ENCODE measurements at places on chromosomes 13 and 19.

DNA sequence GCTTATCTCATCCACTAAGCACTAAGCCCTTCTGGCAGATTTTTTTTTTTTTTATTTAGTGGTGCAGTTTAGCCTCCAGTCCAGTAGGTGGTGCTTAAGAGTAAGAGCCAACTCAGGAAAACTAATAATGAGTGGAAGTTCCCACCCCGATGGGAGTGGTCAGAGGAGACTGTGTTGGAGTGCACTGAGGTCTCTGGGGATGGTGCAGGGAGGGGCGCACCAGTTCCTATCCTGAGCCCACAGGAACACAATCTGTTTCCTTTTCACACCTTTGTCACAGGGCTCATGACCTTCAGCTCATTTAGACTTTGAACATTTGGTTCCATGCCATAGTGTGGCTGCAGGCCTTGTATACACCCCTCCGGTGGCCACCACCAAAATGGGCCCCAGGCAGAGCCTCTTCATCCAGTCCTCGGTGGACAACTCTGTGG lies 367.4 kb downstream of the SPRY2 start:
- no peak for DNase-seq

DNA sequence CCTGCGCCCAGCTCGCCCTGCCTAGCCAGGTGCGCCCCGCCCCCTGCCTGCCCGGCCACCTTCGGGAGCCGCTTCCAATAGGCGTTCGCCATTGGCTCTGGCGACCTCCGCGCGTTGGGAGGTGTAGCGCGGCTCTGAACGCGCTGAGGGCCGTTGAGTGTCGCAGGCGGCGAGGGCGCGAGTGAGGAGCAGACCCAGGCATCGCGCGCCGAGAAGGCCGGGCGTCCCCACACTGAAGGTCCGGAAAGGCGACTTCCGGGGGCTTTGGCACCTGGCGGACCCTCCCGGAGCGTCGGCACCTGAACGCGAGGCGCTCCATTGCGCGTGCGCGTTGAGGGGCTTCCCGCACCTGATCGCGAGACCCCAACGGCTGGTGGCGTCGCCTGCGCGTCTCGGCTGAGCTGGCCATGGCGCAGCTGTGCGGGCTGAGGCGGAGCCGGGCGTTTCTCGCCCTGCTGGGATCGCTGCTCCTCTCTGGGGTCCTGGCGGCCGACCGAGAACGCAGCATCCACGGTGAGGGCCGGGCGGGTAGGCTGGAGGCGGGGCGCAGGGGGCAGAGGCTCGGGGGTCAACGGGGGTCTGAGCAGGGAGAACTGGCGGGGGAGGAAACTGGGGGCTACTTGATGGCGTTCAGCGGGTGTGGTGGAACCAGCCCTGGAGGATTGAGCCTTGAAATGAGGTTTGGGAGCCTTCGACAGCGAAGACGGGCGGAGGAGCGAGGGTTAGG lies at the start of gene SPINT2:
SPINT2 (plus strand) TSS at position 88 of the 727 bp plus-strand sequence; CDS start at position 408, 320 bp downstream.
- DNase-seq, result peak; percentile 37

DNA sequence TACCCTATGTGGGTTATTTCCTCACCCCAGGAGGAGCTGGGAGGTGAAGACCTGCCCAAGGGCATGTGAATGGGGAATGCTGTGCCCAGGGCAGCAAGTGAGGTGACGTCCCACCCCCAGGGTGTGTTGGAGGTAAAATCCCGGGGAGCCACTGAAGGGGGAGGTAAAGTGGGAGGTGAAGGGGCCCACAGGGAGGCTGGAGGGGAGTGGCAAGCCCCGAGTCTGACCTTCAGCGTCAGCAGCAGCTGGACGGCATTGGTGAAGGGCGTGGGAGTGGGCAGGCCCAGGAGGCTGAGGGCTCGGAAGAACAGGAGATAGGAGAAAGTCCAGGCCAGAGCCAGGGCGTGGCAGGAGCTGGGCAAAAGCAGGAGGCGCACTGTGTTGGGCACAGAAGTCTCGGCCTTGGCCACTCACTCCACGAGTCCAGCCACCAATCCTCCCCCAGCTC lies 2.4 kb downstream of the MBOAT7 start:
- DNase-seq, result no peak

DNA sequence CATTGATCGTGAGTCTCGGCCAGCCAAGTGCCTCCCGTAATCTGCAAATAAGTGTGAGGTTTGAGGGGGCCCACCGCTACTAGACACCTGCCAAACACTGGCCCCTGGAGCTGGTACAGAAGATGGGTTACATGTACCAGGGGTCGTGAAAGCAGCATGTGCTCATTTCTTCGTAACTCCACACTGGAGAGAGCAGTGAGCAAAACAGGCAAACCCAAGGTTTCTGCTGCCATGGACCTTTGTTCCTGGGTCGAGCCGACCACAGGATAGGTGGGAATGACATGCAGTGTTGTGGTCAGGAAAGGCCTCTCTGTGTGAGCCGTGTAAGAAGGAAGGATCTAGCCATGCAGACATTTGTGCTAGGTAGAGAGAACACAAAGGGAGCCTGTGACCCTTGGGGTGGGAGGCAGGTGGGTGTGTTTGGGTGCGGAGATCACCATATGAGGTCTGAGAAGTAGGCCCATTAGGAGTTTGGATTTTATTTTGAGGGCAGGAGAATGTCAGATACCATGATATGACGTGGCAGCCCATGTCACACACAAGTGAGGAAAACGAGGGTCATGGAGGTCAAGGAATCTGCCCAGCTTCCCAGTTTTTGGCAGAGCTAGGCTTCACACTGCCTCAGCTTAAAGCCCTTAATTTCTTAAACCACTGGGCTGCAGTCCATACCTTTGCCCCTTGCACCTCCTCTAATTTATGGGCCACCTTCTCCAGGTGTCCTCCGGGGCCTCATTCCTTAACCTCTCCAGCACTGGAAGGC lies 919 bp downstream of the GTF3A start:
- DNase-seq, result no peak

DNA sequence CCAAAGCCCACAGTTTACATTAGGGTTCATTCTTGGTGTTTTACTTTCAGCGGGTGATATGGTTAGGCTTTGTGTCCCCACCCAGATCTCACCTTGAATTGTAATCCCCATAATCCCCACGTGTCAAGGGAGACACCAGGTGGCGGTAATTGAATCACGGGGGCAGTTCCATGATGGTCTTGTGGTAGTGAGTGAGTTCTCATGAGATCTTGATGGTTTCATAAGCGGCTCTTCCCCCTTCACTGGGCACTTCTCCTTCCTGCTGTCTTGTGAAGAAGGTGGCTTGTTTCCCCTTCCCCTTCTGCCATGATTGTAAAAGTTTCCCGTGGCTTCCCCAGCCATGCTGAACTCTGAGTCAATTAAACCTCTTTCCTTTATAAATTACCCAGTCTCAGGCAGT lies 12.0 kb downstream of the FPR2 start:
- DNase-seq, result no peak

- no peak for DNase-seq
Observed at GRCh38 chr13:100808330-100809128, 133.9 kb upstream of the TMTC4 start.

DNA sequence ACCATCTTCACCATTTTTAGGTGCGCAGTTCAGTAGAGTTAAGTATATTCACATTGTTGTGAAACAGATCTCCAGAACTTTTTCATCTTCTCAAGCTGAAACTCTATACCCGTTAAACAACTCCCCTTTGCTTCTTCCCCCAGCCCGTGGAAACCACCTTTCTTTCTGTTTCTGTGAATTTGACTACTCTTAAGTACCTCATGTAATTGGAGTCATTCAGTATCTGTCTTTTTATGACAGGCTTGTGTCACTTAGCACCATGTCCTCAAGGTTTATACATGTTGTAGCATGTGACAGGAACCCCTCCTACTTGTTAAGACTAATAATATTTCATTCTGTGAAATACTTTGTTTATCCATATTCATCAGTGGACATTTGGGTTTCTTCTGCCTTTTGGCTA lies 52.8 kb downstream of the TNFRSF19 start:
- DNase-seq, result no peak

GRCh38 chr19:31258211-31259052 lies 90.8 kb downstream of the TSHZ3 start:
- no peak for DNase-seq

DNA sequence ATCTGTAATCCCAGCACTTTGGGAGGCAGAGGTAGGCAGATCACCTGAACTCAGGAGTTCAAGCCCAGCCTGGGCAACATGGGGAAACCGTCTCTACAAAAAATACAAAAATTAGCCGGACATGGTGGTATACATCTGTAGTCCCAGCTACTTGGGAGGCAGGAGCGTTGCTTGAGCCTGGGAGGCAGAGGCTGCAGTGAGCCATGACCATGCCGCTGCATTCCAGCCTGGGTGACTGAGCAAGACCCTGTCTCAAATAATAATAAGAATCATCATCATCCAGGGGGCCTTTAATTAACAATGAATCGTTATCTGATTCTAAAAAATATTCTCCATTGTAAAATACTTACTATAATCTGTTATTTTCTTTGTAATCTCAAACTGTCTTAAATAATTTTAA lies 283.4 kb downstream of the DACH1 start:
- no peak for DNase-seq

- no peak for DNase-seq
Observed at GRCh38 chr13:23822252-23822824, 66.9 kb downstream of the MIPEP start.

DNA sequence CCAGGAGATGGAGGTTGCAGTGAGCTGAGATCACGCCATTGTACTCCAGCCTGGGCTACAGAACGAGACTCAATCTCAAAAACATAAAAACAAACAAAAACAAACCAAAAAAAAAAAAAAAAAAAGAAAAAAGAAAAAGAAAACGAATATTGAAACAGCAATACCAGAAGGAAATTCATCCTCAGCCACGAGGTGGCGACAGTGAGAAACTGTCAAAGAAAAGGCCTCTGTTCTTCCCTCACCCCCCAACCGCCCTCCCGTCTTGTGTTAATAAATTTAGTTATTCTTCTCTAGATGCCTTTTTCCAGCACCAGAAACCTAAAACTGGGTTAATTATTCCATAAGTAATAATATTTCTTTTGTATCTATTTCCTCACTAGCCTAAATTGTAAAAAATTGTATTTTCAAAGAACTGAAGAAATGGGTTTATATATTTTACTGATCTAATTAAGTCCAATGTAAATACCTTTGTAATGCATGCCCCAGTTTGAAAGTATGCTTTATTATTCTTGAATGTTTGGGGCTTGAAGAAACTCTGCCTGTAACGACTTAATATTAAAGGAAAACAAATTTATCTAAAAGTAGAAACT lies 38.6 kb downstream of the LIG4 start:
- peak; percentile 3 for DNase-seq

DNA sequence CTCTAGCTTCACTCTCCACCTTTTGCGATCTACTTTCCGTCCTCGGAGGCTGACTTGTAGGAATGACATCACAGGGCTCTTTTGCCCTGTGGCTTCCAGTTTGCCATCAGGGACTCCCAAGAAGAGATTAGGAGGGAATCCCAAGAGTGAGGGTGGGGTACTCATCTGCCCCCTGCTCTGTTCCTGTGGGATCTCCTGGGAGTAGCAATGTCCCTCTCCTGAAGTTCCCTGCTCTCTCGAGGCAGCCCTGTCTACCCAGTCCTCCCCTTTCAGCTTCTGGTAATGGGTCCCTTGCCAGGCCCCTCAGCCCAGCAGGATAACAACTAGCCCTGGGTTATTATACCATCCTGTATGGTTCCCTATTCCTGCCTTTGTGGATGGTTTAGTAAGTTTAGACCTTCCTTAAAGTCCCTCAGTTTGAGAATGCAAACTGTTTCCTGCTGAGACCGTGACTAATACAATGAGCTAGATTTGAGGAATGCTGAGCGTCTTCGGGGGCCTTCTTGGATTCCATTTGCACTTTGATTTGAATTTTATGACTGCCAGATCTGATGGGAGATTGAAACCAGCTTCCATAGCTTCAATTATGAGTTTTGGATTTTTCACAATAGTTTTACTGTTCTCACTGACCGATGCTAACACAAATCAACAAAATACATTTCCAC lies 73.7 kb upstream of the IPO5 start:
- no peak for DNase-seq

- DNase-seq, result no peak
Observed at GRCh38 chr19:47720669-47721422, 7.6 kb downstream of the EHD2 start.

- DNase-seq, result no peak
Observed at GRCh38 chr13:105462098-105462497, 1073.4 kb downstream of the EFNB2 start.

DNA sequence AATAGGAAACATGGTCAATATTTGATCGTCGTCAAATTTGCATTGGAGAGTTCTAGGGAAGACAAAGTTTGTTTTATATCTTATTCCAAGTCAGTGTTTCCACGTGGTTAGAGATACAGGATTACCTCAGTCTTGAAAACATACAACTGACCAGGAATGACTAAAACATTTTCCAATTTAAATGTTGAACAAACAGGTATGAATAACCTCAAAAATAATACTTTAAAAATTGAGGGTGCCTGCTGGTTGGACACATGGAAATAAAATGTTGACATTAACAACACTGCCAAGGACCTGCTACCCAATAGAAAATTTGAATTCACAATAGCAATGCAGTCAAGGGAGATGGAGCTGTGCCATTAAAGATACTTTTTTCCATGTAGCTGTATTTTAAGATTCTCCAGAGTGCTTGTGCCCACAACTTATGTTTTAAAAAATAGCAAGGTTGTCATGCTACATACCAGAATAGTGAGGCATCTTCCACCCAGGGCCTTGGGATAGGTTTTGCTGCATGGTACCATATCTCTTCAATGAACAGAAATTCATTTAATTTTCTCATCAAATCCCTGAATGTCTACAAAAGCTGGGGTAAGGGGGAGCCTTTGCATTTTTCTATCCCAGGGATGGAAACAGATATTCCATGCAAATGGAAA lies 260.8 kb downstream of the EFNB2 start:
- no peak for DNase-seq

GRCh38 chr19:35509861-35510625 lies 3.4 kb downstream of the DMKN start:
- peak; percentile 32 for DNase-seq

DNA sequence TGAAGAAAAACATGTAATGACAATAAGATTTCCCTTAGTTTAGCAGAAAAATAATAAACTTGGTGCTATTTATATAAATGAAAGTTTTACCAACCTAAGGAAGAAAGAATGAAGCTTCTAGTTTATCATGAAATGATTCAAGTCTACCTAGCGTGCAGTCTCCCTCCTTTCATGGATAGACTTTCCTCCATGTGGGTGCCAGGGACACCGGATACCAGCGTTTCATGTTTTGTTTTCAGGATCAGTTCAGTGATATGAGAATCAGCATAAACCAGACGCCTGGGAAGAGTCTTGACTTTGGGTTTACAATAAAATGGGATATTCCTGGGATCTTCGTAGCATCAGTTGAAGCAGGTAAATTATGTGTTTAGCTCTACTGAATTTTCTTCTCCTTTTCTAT lies 196.7 kb downstream of the LMO7 start:
- no peak for DNase-seq

DNA sequence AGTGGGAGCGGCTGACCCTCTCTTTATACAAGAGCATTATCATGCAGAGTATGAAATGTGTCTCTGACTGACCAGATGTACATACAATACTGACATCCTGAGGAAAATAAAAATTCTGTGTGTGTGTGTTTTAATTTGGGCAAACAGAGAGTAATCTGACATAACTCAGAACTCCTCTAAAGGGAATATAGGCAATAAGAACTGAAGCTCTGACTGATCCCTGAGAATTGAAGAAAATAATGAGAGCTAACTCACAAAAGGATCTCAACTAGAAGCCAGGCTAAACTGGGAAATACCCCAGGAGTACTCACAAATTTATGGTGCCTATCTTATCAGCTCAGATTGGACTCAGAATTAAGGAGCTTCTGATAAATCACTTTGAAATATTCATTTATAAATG lies 539.9 kb downstream of the OLFM4 start:
- no peak for DNase-seq

GRCh38 chr13:70473907-70474306 lies 365.7 kb upstream of the KLHL1 start:
- no peak for DNase-seq

- no peak for DNase-seq
Observed at GRCh38 chr13:111973186-111973585, 93.8 kb upstream of the SOX1 start.

GRCh38 chr13:55728247-55728646 lies 1412.5 kb upstream of the PRR20A start:
- no peak for DNase-seq

Measured in activated CD8-positive, alpha-beta memory T cell treated with anti-CD3 and anti-CD28 coated beads for 1 hour (primary cell).